NCI-H2171 (cell line): ENCODE measurements at places on chromosomes 2 and 18.

- DNase-seq: no peak
Measured at GRCh38 chr2:25543-25942, 20.8 kb downstream of the FAM110C start.

- no peak for DNase-seq
Measured at GRCh38 chr2:104321796-104322349, 532.0 kb upstream of the POU3F3 start.

DNA sequence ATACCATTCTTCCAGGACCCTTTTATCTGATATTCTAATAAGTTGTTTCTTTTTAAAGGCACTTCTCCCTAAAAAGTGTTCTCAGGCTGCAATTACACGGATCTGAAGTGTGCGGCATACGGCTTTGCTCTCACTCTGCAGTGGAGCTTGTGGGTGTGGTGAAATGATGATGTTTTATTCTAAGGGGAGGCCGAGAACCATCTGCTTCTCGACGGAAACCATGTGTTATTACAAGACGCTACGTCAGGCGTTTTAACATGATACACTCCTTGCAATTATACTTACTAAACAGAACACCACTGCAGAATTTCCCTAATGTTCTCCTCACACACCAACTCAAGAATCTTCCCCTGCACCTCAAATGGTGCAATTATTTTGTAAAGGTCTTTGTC lies 34.9 kb upstream of the CTDP1 start:
- peak; percentile 41 for DNase-seq

DNA sequence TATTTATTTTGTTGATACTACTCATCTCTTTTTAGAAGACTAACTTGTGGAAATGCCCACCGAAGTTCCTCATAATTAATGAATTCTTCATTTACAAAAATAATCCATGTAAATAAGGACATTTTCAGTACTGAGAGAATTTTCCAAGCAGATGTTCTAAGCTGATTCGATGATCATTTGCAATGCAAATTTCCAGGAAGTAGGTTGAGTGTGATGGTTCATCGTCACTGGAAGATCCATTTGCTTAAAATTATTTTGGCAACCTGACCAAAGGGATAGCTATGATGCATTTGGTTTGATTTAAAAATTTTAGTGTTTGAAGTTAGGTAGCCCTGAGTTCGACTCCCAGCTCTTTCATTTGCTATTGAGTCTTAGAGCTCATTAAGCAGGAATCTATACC lies 257.3 kb upstream of the RASGRP3 start:
- no peak for DNase-seq

DNA sequence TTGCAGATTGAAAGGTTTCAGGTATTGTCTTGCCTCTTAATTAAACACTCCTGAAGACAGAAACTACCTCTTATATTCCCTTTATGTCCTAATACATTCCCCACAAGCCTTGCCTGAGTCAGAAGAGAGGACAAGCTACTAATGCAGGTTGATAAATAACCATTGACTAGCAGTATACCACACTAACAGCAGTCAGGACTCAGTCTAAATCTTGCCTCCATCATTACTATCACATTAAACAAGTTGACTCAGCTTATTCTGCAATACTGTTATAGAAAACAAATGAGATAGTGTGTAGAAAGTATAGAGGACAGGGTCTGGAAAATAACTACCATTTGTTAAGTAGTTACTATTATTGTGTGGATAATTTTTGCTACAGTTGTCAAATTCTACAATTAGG lies 63.8 kb downstream of the TTC21B start:
- DNase-seq: no peak

DNA sequence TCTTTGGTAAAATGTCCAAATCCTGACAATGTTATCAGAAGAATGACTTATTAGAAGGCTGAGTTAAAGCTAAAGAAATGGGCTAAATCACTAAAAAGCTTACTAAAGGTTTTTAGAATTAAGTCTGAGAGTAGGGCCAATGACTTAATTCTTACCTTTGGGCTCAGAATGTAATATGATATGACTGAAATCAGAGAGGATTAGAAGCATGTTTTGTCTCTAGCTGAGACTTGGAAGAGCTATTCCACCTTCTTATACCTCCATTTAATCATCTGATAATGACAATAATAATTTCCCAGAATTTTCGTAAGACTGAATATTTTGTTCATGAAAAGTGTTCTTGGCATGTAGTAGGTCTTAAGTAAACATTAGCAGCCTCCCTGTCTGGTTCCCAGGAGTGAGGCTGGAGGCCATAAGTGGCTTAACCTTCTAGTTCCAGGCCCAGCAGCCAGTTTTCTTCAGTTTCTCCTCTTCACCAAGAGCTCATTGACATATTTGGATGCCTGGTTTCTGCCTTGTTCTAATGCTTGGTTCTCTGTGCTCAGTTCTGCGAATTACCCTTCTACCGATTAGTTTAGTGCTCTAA lies 25.5 kb upstream of the E2F6 start:
- DNase-seq: no peak

GRCh38 chr2:171158036-171158789 lies 2.5 kb downstream of the TLK1 start:
- no peak for DNase-seq

GRCh38 chr2:169190197-169190775 lies 120.9 kb downstream of the DHRS9 start:
- DNase-seq: no peak

DNA sequence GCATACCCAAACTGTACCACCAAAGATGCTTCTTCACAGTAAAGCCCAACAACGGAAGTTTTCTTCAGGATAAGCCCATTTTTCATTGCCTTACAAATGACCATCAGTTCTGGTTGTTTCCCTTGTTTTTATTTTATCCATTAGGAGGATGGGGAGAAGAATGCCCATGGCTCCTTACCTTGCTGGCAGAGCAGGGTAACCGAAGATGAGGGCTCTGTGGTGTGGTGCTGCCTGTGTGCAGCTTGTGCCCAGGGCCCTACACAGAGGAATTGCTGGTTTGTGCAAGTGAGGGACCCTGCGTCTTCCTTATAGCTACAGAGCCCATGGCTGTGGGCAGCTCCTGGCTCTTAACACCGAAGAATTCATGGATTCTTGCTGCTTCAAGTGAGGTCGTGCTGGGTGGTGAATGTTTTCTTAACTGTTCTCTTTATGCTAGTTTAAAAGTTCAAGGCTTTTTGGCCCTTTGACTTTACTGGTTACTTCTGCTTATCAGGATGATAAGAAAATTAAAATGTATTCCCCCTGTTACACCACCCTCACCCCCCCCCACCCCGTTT lies 110.6 kb downstream of the MAP4K4 start:
- DNase-seq: no peak

DNA sequence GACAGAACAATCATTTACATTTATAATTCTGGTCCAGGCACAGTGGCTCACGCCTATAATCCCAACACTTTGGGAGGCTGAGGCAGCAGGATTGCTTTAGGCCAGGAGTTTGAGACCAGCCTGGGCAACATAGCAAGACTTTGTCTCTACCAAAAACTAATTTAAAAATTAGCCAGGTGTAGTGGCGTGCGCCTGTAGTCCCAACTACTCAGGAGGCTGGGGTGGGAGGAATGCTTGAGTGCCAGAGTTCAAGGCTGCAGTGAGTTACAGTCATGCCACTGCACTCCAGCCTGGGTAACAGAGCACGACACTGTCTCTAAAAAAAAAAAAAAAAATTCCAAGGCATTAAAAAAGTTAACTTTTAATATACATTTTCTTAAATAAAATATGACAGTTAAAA lies 88.1 kb downstream of the PLEKHM3 start:
- DNase-seq: no peak

DNA sequence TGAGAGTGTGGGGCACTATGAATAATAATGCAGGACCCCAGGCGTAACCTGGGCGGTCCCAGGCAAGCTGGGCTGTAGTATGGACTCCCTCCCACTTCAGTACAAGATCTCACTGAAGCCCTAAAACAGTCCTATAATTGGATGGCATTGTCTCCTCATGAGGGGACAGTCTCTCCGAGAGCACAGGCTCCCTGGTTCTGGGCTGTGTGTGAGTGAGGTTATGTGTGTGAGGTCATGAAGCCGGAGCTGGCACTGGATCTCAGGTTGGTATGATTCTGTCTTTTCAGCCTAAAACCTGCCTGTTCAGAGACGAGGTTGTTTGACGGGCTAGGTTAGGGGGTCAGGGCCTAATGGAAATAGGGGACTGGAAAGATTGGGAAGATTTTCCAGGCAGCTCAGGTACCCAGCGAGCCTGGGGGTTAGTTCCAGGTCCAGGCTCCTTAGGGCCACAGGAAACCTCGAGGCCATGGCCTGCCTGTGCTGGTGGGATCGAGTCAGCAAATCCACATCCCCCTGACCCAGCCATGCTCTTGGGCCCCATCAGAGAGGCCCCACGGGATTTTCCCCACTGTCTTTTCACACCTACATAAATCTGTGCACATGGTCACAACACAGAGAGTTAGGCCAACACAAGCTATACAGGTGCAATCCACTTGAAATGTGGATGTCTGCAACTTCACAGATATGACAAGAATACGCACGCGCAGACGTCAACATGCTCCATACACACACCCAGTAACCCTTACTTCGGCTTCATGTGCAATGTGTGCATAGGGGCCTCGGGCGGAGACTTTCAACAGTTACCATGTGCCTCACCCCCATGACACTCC lies 94.8 kb downstream of the INHBB start:
- no peak for DNase-seq

GRCh38 chr2:100730290-100730868 lies 89.6 kb upstream of the NPAS2 start:
- DNase-seq: no peak

GRCh38 chr2:10834068-10834655 lies 21.6 kb upstream of the PDIA6 start:
- DNase-seq: no peak

GRCh38 chr2:207236156-207236935 lies 70.6 kb upstream of the KLF7 start:
- no peak for DNase-seq

DNA sequence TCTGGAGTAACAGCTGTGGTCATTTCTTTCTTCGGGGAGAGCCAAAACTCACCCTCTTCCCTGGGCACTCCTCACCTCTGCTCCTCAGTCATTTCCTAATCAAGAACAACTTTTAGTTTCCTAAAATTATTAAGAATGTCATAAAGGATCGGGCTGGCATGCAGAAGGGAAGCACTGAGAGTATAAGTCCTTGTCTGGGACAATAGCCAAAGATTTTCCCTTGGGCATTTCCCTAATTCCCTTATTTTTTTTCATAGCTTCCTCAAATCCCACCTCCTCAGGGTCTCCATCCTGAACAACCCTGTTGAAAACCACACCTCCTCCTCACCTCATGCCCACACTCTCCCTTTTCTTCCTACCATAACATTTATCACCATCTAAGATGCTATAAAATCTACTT lies 115.0 kb downstream of the MREG start:
- no peak for DNase-seq

- DNase-seq: no peak
Measured at GRCh38 chr2:239406316-239406995, 5.6 kb upstream of the HDAC4 start.

DNA sequence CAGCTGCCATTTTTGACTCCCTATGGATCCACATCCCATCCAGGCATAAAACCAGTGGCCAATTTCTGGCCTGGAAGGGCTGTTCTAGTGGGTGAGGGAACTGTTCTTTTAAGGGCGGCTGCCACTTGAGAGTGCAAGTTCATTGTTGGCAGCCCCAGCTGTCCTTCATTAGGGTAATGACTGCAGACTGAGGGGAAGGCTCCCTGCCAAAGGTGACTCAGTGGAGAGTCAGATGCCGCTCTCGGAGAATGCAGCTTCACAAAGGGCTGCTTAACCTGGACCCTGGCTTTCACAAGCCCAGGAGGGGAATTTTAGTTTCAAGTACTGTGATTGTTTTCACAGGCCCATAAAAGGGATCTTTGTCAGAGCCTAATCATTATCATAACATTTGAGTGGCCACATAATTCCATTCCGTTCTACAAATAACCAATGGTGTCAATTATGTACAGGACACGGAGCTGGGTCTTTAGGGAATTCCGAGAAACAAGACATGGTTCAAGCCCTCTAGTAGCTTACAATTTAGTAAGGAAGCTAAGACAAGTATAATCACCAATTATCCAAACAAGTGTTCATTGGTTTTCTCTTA lies 235.7 kb downstream of the CDCA7 start:
- peak; percentile 54 for DNase-seq

DNA sequence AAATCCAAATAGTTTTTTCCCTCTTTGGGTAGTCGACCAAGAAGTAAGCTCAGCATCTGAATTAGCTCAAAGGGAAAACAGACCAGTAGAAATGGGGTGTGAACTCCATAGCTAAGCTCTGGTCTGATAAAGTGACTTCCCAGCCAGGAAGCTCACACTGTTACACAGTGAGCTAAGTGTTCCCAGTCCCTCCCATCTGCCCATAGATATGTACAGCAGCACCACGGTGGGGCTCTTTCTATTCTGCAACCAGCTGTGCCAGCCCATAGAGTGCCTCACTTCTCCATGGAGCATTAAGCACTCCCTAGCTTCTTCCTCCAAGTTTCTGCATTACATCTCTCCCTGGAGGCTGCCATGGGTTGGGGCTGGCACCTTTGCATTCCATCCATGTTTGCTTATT lies 27.6 kb upstream of the NEMP2 start:
- no peak for DNase-seq

- no peak for DNase-seq
Measured at GRCh38 chr2:239833269-239834109, 191.7 kb downstream of the NDUFA10 start.

GRCh38 chr2:196328088-196328680 lies 156.8 kb upstream of the STK17B start:
- no peak for DNase-seq

GRCh38 chr18:58402247-58402646 lies 226.6 kb downstream of the ALPK2 start:
- DNase-seq: peak; percentile 29

DNA sequence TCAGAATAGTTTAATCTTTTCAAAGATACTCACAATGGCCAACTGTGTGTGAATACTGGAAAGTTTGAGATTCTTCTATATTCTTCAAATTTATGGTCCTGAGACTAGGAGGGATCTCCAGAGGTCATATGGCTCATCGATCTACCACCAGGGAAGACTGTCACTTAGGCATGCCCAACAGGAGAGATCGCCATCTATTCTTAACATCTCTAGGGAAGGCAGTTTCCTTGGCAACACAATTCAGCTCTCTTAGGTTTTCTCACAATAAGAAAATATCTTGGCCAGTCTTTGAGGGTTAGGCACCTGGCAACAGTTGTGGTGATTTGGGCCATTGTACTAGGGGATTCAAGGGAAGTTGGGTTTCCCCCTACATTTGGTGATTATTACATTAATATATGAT lies 107.2 kb downstream of the GALNT3 start:
- DNase-seq: no peak

- DNase-seq: no peak
Measured at GRCh38 chr2:236393101-236393500, 128.9 kb upstream of the ASB18 start.

DNA sequence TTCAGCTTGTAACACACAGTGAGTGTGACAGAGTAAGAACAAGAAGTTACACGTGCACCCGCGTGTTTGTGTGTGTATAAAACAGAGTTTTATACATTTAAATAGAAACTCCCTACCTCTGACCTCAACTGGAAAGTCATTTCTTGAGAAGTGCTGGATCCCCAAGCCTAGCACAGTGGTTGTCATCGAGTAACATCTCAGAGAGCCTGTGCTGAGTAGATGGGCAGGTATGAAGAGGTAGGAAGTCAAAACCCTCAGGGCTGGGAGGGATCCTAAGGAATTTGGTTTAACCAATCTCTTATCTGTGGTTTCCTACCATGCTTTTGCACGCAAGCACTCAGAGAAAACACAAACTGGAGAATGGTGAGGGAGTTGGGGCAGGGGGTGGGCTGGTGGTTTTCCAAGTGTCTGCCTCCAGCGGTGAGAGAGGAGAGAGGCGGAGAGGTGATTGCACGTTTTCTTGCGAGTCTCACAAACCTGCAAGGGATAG lies 9.2 kb downstream of the ACOXL start:
- no peak for DNase-seq
